Osteoblast (primary cell): ENCODE measurements at places on chromosomes 3 and 15. TPM values are rescaled to one million over a fixed set of nuclear protein-coding genes. Genes with fewer than 3 reads are reported as not detected.

- no peak overlapping the region for H3K4me3 ChIP-seq
- DNase-seq = no peak
- peaks cover 8% of the 10 kb centered on the region for H3K4me1 ChIP-seq
- no peak overlapping the region for H3K27ac ChIP-seq
- H3K27me3 ChIP-seq = peaks cover 2% of the 10 kb centered on the region
Observed at GRCh38 chr3:23629181-23629894, 176.4 kb upstream of the UBE2E1 start.

GRCh38 chr3:105958237-105959000 lies 89.6 kb upstream of the CBLB start:
- H3K27ac ChIP-seq = peak overlapping the region; percentile 79
- H3K36me3 ChIP-seq = no peaks in the 10 kb centered on the region
- no peaks in the 10 kb centered on the region for H3K27me3 ChIP-seq
- no peak overlapping the region for H3K4me3 ChIP-seq

- no peaks in the 10 kb centered on the region for H3K36me3 ChIP-seq
- no peak overlapping the region for H3K27ac ChIP-seq
- H3K4me3 ChIP-seq = no peak overlapping the region
- no peaks in the 10 kb centered on the region for H3K4me1 ChIP-seq
- H3K27me3 ChIP-seq = peaks cover 8% of the 10 kb centered on the region
- no peak for DNase-seq
Observed at GRCh38 chr3:72203613-72204349, 418.8 kb upstream of the PROK2 start.

Gene ARNT2
- 26.2 and 30.0 TPM in 2 replicates for total RNA-seq
